ENCODE measurements at places on chromosomes 7 and 10.

DNA sequence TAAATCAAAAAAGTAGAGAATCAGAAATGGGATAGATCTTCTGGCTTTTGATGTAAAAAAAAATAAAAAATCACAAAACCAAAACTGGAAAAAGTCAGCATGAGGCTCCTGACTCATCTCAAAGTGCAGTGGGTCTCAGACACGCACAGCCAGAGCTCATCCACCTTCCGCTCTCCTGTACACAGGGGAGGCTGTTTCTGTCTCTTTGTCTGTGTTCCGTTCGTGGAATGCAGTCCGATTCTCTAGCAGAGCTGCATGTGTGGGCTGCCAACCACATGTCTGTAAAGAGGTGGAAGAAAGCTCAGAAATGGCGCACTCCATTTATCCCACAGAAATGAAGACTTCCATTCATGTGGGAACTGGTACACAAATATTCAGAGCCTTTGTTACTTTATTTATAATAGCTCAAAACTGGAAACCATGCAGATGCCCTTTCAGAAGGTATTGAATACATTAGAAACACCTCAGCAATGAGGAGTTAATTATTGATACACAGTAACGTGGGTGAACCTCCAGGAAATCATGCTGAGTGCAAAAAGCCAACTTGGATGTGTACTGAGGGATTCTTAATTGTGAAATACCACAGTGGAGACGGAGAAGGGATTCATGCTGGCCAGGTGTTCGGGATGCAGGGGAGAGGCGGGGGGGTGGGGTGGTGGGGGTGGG lies 123.3 kb downstream of the TRRAP start:
- DNase-seq, result no peak

GRCh38 chr10:33260403-33261149 lies 73.9 kb downstream of the NRP1 start:
- no peak for DNase-seq

DNA sequence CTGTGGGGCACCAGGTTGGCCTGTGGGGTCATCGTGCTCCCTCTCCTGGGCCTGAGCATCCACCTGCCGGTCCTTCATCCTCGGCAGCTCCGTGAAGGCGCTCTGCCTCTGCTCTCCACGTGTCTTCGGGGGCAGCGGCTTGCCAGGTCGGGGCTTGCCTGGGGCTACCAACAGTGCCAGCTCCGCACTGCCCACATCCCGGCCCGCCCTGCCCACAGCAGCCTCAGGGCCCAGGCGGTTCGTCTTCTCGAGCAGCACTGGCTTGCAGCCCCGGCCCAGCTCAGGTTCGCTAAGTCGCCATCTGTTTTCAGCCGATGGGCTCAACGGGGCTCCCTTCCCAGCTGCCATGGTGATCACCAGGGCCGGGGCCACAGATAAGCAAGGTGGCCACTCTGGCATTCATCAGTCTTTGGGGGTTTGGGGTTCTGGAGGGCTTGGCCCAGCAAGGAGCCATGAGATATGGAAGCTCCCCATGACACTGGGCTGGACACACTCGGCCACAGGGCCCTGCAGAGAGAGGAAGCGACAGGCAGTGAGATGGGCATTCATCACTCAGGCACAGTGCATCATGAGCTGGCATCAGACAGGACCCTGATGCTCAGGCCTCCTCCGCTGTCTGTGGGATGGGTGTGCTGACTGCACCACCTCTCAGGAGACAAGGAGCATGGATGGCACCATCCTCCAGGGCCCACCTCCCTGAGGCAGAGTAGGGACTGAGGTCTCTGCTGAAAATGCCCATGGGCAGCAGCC lies 15.5 kb downstream of the ZNF488 start:
- no peak for DNase-seq

DNA sequence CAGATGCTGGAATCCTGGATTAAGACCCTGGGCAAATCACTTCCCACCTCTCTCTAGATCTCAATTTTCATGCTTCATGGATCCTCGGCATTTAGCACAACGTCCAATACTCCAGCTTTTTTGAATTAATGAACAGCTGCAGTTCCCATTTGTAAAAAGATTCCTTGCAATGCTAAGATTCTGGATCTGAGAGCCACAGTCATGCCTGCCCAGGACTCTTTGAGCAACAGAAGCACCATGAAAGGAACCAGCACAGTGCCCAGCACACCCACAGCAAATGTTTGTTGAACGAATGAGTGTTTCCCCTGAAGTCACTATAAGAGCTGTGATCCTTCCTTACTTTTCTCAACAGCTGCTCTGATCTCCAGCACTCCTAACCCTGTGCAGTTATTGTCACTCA lies 20.8 kb upstream of the DDIT4 start:
- DNase-seq, result no peak

DNA sequence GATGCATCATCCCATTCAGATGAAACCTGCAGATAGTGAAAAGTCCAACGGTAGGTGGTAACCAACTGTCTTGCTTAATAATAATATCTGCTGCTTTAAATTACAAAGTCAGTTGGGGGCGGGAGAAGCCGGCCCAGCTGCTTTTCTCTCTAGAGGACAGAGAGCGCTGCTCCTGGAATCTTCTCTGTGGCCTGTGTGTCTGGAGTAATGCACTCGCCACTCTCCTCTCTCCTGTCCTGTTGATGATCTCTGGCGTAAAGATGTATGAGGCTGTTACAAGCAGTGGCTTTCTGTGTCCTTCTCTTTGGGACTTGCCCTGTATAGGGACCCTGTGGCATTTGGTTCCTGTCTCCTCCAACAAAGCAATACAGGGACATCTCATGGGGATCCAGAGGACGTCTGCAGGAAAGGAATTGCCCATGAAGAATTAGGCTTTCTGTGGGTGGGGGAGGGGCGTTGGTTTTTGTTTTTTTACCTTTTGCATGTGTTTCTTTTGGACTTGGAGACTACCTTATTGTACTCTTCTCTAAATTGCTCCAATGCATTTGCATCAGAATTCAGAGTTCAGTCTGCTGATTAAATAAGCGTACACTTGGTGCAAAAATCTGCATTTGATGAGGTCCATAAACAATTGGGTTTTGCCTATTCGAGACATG lies 231.6 kb downstream of the CELF2 start:
- no peak for DNase-seq

GRCh38 chr7:107687656-107688055 lies 27.0 kb downstream of the SLC26A4 start:
- DNase-seq, result no peak

DNA sequence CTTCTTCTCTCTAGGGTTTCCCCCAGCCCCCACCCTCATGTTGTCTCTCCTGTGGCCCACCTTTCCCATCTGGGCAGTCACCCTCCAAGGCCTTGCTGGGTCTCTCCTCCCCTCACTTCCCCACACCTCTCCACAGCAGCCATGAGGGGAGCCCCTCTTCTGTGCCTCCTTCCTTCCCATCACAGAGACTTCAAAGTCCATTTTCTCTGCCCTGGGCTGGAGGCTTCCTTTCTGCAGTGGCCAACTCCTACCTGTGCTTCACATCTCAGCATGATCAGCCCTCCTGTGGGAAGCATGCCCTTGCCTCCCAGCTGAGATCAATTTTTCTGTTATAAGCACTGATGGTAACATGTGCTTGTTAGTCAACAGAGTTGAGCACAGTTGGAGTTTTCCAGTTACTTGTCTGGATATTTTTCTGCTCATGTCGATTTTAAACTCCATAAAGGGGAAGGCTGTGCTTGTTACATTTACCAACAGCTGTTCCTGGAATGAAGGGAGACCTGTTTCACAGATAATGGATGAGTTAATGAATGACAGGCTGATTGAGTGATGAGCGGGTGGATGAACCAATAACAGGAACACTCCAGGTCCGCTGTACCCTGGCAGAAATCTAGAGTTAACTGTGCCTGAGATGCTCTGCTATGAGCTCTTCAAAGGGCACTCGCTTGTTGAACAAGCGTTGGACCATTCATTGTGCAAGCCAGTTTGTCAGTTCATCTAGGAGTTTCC lies 71.4 kb upstream of the PRSS58 start:
- no peak for DNase-seq

DNA sequence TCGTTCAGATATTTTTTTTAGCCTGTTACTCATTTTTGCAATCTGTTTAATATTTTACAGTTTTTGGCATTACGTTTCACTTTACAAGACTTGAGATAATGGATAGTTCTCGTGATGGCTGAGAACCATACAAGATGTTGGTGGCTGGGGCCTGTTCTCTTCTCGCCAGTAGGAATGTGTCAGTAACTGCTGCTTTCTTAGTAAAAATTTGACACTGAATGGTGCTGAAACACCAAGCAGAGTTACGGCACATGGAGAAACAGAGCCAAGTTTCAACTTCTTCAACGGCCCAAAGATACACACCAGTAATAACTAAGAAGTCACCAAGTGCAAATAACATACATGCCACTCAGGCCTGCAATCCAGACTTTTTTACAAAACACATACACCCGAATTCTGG lies 130.4 kb downstream of the NRP1 start:
- DNase-seq, result no peak

DNA sequence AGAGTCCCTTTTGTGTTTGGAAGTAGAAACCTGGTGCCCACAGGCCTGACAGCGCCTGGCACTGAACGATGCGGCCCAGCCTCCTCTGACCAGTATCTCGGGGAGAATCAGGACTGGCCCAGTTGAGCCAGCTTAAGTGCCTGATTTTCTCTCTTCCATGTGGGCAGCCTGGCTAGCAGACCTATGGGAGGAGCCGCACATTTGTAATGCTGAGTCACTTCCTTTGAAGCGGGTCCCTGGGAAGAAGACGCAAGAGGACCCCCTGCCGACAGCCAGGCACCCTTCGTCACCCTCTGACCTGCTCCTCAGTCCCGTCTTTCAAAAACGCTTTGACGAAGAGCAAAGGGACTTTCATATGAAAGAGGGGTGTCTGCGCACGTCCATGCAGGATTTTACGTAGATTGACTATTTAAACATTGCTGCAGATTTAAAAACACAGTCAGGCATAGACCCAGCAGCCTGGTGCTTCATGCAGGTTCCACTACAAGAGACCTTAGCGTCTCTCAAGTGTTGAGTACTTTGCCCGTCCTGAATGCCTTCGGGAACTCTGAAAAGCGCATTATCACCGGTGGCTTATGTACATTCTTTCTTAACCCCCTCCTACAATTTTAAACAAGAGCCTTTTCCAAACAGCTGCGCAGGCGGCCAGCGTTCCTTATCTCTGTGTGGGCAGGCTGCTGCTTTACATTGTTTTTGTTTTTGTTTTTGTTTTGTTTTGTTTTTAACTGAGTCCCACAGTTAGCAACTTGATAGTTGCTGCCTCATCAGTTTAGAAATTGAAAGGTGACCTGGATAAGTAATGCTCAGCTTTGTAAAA lies 36.5 kb upstream of the AP5Z1 start:
- DNase-seq, result no peak

GRCh38 chr7:25952261-25953057 lies 199.5 kb upstream of the NFE2L3 start:
- no peak for DNase-seq

DNA sequence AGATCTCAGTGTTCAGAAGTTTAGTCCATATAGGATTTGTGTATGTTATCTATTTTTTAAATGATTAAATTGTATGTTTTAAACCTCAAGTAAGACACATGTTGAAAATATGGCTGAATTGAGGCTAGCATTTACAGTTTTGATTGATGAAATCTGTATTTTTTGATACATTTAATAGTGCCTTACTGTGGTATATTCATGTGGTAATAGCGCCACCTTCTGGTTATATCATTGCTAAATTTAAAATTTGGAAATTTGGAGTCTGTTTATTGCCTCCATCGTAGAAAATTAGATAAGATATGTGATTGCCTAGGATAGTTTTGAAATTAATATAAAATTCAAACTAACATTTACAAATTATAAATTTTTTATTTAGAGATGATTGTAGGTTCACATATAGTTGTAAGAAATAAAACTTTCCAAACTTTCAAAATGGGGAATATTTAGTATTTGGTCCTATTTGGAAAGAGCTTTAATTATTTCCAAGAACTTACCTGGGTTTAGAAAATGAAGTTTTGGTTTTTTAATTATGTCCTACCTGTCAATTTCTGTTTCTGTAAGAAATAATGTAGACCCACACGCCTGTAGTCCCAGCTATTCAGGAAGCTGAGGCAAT lies 19.1 kb upstream of the ARMS2 start:
- no peak for DNase-seq

GRCh38 chr7:74032624-74033371 lies 4.8 kb downstream of the ELN start:
- DNase-seq, result no peak

DNA sequence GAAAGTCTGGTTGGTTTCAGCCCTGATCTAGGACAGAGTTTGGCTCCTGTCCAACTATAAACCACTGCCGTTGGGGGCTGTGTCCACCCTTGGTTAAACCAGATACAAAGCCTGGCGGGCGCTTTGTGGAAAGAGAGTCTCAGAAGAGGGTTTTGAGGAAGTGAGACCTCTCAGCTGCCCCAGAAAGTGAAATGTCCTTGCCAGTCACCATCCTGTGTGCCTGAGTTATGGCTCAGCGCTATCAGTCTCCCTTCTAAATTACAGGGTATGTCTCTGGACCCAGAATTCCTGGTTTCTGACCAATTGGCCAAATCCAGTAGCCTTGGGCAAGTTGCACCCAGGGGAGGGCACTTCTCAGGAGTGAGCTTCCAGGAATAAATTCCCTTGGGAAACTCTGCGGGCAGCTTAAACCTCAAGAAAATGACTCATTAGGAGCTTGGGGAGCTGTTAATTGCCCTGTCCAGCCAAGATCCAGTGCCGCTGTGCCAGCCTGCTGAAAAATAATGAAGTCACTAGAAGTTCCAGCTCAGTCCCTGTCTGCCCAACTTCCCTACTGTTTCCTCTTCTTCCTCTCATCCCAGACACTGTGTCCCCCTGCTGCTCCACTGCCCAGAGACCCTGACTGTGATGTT lies 66.7 kb upstream of the PDZD8 start:
- no peak for DNase-seq

GRCh38 chr10:116201011-116201410 lies 72.0 kb downstream of the GFRA1 start:
- no peak for DNase-seq

DNA sequence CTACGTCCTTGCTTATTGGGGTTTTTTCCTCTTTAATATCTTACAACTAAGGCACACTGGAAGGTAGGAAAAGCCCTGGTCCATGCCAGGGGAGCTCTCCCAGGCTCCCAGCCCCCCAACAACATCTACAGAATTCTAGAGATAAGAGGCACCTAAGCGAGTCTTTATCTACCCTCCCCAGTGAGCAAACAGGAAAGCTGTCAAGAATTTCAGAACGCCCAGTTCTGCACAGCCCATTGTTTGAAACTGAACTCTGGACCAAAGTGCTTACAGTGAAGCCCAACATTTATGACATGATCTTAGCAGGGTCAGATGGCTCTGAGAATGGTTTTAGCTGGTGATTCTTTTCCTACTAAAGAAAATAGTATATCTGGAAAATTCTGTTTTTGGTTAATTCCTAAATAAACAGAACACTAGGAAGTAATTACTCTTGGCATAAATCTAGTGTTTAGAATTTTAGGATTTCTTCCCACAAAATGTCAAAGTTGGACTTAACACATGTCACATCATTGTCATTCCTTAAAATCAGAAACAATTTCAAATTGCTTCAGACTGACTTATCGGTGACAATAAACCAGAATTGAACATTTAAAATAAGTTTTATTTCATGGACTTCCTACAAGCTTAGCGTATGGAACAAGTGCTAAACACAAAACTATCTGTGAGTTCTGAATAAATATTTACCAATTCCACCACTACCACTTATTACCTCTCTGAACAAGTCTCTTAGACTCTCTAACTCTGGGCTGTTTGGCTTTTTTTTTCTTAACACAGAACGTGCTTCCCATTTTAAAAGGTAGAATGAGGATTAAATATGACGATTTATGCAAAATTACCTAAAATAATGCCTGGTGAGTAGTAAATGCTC lies 31.3 kb upstream of the RNF32 start:
- DNase-seq, result no peak

- DNase-seq, result no peak
These were observed 507.4 kb downstream of the SORCS3 start for GRCh38 chr10:105148456-105148855.

GRCh38 chr10:87675396-87676376 lies 16.0 kb downstream of the PAPSS2 start:
- DNase-seq, result no peak

- no peak for DNase-seq
These were observed 37.7 kb downstream of the MALSU1 start for GRCh38 chr7:23336799-23337283.

All from activated CD4-positive, CD25-positive, alpha-beta regulatory T cell (primary cell).